ENCODE measurements at places on chromosomes 2 and 18. TPM values are rescaled to one million over a fixed set of nuclear protein-coding genes. Genes with fewer than 3 reads are reported as not detected.

TEX44 gene
- total RNA-seq = not detected

PARD6G gene
- 0.98 TPM for total RNA-seq

MC2R gene
- not detected for total RNA-seq

TMEM178A gene
- not detected for total RNA-seq

CXCR4 gene
- 160 TPM for total RNA-seq

ITGB6 gene
- not detected for total RNA-seq

CRYGC gene
- total RNA-seq = not detected

SPP2 gene
- not detected for total RNA-seq

PLB1 gene
- 1.2 TPM for total RNA-seq

ELOA2 gene
- not detected for total RNA-seq

OTOS gene
- not detected for total RNA-seq

IGFBP5 gene
- not detected for total RNA-seq

PRKAG3 gene
- total RNA-seq = not detected

CREG2 gene
- not detected for total RNA-seq

DNAJC5G gene
- total RNA-seq = not detected

NTSR2 gene
- total RNA-seq = not detected

PRADC1 gene
- 14.7 TPM for total RNA-seq

DLGAP1 gene
- total RNA-seq = not detected

LYPD6 gene
- not detected for total RNA-seq

SRD5A2 gene
- not detected for total RNA-seq

ITGB1BP1 gene
- total RNA-seq = 137 TPM

EPB41L3 gene
- not detected for total RNA-seq

ANAPC1 gene
- total RNA-seq = 97.1 TPM

UNC80 gene
- total RNA-seq = not detected

LPIN2 gene
- 78.4 TPM for total RNA-seq

ACVR1C gene
- total RNA-seq = 2.4 TPM

SCN1A gene
- total RNA-seq = not detected

AFF3 gene
- total RNA-seq = 0.55 TPM

ICA1L gene
- 5.1 TPM for total RNA-seq

CRACDL gene
- 0.18 TPM for total RNA-seq

SFTPB gene
- not detected for total RNA-seq

IL36RN gene
- total RNA-seq = not detected

GCG gene
- total RNA-seq = not detected
